ENCODE measurements at places on chromosomes 16 and 17.

DNA sequence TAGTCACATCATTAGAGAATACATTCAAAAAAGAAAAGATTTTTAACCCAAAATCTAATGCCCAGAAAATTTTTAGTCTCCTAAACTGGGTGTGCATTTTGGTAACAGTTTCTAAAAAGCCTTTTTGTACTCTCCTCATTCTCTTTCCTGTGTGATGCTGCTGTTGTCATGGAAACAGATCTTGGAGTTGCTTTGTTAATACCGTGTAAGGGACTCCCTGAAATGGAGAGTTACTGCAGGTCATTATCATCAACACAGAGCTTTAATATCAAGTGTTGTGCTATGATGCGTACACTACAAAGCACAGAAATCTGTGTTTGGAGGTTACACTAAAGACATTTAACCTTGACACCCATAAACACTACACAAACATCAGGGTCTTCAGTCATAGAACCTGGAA, 216.3 kb downstream of the PRKCA start:
- DNase-seq: no peak

DNA sequence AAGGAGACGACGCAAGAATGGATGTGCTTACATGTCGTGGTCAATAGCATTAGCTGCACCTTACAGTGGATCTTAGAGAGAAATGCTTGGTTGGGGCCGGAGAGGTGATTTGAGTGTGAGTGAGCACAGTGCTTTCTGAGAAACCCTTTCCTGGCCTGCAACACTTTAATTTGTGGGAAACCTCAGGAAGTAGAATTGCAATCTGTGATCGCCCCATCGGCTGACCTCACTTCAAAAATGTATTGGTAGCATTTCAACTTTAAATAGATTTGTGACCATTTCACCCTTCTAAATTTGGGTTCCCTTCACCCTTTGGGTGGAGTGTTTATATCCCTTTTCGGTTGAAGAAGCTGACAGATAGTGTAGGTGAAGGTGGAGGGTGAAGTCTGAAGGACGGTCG, 13.2 kb downstream of the PRKCB start:
- no peak for DNase-seq

DNA sequence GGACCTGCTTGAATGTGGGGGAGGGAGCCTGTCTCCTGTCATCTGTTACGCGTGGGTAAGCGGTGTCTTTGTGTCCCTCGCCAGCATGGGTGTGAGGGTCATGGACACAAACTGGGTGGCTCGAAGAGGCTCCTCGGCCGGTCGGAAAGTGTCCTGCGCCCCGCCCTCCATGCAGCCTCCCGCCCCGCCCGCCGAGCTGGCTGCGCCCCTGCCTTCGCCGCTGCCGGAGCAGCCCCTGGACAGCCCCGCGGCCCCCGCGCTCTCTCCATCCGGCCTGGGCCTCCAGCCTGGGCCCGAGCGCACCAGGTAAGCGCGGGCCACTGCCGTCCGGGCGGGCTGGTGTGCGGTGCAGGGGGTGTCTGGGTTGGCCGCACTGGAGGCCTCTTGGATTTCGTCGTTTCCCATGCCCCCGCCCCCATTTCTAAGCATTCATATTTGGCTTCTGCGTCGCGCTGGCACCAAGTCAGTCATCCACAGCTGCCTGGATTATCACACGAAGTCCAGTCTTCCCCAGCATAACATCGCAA, 43.8 kb downstream of the ELAC2 start:
- DNase-seq: no peak

DNA sequence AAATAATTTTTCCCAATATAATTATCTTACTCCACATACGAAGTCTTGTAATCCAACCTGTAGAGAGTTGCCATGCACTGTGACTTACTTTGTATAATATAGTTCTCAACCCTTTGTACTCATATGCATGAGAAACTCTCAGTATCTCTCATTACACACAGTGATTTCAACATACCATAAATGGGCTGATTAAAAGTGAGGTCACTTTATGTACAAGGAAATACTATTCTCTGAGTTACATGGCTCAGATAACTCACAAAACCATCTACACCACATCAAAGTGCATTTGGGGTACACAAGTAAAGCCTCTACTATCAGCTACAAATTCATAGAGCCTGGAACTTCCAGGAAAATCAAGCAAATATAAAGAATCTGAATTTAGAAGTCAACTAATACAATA, 27.9 kb downstream of the SLFN12 start:
- no peak for DNase-seq

DNA sequence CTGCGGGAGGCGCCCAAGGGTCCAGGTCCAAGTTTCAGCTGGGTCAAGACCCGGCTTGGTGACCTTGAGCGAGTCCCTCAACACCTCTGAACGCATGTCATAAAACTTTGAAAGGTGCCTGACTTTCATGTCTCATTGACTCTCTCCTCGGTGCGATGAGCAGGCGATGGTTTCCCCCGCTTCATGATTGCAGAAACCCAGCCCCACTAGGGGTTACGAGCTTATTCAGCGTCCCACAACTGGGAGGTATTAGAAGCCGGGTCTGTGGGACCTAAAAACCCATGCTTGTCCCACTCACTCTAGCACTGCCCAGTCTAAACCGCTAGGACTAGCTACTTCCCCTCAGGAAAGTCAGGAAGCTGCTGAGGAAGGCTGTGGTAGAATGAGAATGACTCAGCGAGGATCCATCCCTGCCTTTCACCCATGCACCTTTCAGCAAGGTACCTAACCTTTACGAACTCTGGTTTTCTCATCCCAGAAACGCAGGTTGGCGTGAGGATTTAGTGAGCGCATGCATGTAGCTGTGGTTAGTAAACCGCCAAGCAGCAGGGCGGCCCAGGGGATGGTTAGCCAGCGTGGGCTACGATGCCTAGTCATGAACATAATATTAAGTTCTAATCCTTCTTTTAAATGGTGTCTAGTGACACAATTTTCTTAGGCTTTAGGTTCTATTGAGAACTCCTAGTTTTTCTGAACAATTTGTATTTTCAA, 26.2 kb upstream of the RFFL start:
- DNase-seq: no peak
